ENCODE measurements at places on chromosomes 6 and 20.

- DNase-seq = no peak
These were observed 521 bp downstream of the CDK5RAP1 start for GRCh38 chr20:33400812-33401183.

- no peak for DNase-seq
These were observed 3.9 kb upstream of the ZNF292 start for GRCh38 chr6:87151471-87151780.

GRCh38 chr6:33490621-33491020 lies 36.2 kb downstream of the ZBTB9 start:
- DNase-seq = no peak

GRCh38 chr20:50214226-50215024 lies 23.8 kb downstream of the CEBPB start:
- no peak for DNase-seq

All from fibroblast of upper back skin (primary cell).